ENCODE measurements at places on chromosomes 4 and X. TPM values are rescaled to one million over a fixed set of nuclear protein-coding genes. Genes with fewer than 3 reads are reported as not detected.

The PNMA3 gene
- total RNA-seq: 0.12 TPM

The TMEM154 gene
- total RNA-seq: 15.4 TPM

The USP17L18 gene
- not detected for total RNA-seq

The FABP2 gene
- total RNA-seq: not detected

The CXCL13 gene
- not detected for total RNA-seq

The OCIAD2 gene
- 25.1 TPM for total RNA-seq

The OPHN1 gene
- 12.1 TPM for total RNA-seq

The TLL1 gene
- total RNA-seq: under 0.01 TPM
